Type B pancreatic cell (in vitro differentiated cells): ENCODE measurements at places on chromosomes 1 and 21. TPM values are rescaled to one million over a fixed set of nuclear protein-coding genes. Genes with fewer than 3 reads are reported as not detected.

DNA sequence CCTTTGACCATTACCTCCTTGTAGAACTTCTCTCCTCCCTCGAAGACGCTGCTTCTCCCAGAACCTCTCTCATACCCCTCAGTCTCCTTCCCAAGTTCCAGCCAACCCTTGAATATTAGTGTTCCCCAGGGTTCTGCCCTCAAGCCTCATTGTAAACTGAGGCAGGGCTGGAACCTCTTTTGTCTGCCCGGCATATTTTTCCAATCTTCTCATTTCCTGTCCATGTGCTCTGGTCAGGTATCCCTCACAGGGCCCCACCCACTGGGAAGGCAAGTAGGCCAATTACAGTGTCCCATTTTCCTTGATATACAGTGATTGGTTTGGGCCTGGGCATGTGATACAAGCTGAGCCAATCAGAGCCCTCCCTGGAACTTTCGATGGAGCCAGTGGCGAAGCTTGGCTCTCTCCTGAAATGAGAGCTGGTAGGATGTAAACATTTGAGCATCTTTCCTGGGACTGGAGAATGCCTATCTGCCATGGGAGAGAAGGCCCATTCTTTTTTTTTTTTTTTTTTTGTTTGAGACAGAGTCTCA, 57.1 kb upstream of the ID3 start:
- H3K36me3 ChIP-seq: no peaks in the 10 kb centered on the region
- DNase-seq: no peak
- no peak overlapping the region for H3K4me3 ChIP-seq
- H3K4me1 ChIP-seq: peaks cover 18% of the 10 kb centered on the region

- peak overlapping the region; percentile 89 for H3K27ac ChIP-seq
- no peaks in the 10 kb centered on the region for H3K36me3 ChIP-seq
- peak overlapping the region; percentile 93 for H3K4me3 ChIP-seq
- H3K27me3 ChIP-seq: peaks cover 15% of the 10 kb centered on the region
- H3K4me1 ChIP-seq: peaks cover 11% of the 10 kb centered on the region
Observed at GRCh38 chr1:183186841-183187240, 777 bp downstream of the LAMC2 start.

GRCh38 chr1:84570436-84571149, 3.6 kb downstream of the CTBS start:
- peaks cover 21% of the 10 kb centered on the region for H3K36me3 ChIP-seq
- no peaks in the 10 kb centered on the region for H3K27me3 ChIP-seq
- H3K27ac ChIP-seq: no peak overlapping the region

DNA sequence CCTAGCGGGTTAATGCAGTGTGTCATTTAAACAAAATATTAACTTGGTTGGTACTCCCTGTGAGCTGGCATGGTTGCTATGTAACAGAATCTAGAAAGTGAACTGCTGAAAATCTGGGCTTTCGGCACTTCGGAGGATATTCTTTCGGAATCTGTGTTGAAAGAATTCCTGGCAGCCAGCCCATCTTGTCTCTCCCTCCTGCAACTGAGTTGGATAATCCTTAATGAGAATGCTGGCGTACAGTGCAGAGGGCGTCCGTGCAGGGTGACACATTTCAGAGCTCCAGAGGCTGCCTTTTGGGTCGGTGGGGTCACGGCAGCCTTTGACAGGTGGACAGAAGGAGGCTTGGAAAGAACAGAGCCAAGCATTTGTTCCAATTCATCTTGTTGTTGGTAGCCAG, 3.7 kb downstream of the KAZN start:
- H3K4me1 ChIP-seq: peaks cover 45% of the 10 kb centered on the region
- DNase-seq: no peak
- peak overlapping the region; percentile 64 for H3K27ac ChIP-seq
- H3K27me3 ChIP-seq: peaks cover 28% of the 10 kb centered on the region

- no peaks in the 10 kb centered on the region for H3K36me3 ChIP-seq
- no peak overlapping the region for H3K27ac ChIP-seq
Observed at GRCh38 chr1:152185544-152186391, 26.7 kb upstream of the RPTN start.

PRDM16 gene
- total RNA-seq: 10.3 and 23.6 TPM in 2 replicates
